Skeletal muscle tissue (tissue), 5 donors: ENCODE measurements at places on chromosomes 6 and 20. TPM values are rescaled to one million over a fixed set of nuclear protein-coding genes. Genes with fewer than 3 reads are reported as not detected.

Gene TCF21
- total RNA-seq, result not detected

Gene MCM3
- 32.9 TPM for total RNA-seq

Gene LZTS3
- 1.6 TPM for total RNA-seq

Gene MEI4
- total RNA-seq, result not detected

Gene FOXQ1
- total RNA-seq, result not detected

Gene HCK
- total RNA-seq, result 8.4 TPM

Gene PSORS1C1
- under 0.01 TPM for total RNA-seq

Gene POM121L2
- total RNA-seq, result not detected

Gene MOXD1
- 1.0 TPM for total RNA-seq

Gene MUC22
- total RNA-seq, result not detected

Gene SRSF12
- 2.6 TPM for total RNA-seq

Gene PI3
- total RNA-seq, result not detected

Gene FRK
- 1.6 TPM for total RNA-seq

Gene SLC22A1
- total RNA-seq, result 1.0 TPM

Gene ADA
- 3.7 TPM for total RNA-seq

Gene GZF1
- 11.0 TPM for total RNA-seq

Gene PRR18
- 0.52 TPM for total RNA-seq

Gene CST3
- 50.1 TPM for total RNA-seq

Gene TGM3
- total RNA-seq, result under 0.01 TPM

Gene PRSS16
- 1.6 TPM for total RNA-seq

Gene RIMS4
- 3.1 TPM for total RNA-seq

Gene BPI
- total RNA-seq, result 1.0 TPM

Gene BTN3A1
- total RNA-seq, result 17.2 TPM

Gene ADGRB3
- 3.1 TPM for total RNA-seq

Gene TMEM63B
- total RNA-seq, result 11.5 TPM

Gene MATN4
- 0.52 TPM for total RNA-seq

Gene SCRT2
- not detected for total RNA-seq

Gene FBXO5
- 4.7 TPM for total RNA-seq

Gene CTAGE9
- not detected for total RNA-seq

Gene AVP
- not detected for total RNA-seq

Gene BLCAP
- 241 TPM for total RNA-seq

Gene SLC24A3
- total RNA-seq, result 15.7 TPM

Gene OR2J3
- total RNA-seq, result not detected

Gene MAS1
- total RNA-seq, result under 0.01 TPM

Gene TFAP2B
- not detected for total RNA-seq

Gene PDE10A
- 11.0 TPM for total RNA-seq

Gene NXT1
- 15.1 TPM for total RNA-seq
